ENCODE measurements at places on chromosomes 3 and 15. TPM values are rescaled to one million over a fixed set of nuclear protein-coding genes. Genes with fewer than 3 reads are reported as not detected.

DNA sequence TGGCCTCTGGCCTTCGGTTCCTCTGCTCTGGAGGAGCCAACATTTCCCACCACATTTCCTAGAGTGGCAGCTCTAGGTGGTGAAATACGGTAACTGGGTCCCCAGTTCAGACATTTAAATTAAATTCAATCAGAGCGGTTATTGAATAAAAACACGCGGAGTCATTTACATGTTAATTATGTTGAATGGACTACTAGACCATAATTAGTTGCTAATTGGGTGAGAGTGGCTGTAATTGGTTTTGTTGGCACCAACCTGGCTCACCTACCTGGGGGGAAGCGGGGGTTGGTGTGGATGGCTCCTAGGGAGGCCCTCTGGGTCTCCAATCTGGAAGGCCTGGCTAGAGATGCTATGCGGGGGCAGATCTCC, 12.7 kb downstream of the SEMA3F start:
- no peak for DNase-seq

DNA sequence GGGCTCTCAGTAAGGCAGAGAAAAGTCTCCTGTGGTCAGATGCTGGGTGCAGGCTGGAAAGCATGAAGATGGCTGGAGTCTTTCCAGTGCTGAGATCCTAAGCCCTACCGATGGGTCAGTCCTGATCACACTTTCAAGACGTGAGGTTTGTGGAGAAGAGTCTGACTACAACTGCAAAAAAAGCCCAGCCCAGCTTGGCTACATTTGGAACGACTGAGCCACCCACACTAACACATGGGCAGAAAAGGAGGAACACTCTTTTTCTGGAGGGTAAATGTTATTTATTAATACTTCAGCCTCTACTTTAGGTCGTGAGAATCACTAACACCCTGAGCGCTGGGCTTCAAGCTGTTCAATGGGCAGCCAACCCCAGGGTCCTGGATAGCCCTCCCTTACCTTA, 22.0 kb upstream of the C3orf22 start:
- DNase-seq: no peak

DNA sequence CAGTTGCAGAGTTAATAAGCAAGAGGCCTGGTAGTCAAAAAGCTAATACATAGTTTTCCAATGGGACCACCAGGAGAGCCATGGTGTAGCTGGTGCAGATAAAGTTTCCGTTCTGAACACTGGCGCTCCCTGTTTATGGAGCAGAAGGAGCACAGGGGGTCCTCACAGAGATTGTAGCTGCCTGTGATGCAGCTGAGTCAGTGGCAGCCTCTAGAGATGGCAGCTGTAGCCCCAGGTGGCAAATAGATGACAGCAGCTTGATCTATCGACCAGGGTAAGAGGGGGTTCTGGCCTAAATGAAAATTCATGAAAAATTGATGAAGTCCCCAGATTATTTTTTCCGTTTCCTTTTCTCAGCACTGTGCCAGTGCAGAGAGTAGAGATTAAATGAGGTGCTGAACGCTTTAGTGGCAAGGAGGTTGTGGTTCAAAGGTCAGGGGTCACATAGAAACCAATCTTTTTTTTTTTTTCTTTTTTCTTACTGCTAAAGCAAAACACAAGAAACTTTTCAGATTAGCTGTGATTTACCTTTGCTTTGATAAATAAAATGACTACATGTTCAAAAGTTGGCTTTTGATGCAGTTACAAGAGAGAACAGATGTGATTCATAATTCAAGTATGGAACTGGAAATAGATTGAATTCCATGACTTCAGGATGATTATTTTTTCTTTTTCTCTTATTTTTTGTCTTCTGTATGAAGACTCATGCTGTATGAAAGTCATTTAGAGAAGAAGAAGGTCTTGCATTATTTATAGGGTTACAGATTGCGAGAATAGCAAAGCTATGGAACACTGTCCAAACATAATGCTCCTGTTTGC, 63.3 kb downstream of the ROBO2 start:
- DNase-seq: no peak

DNA sequence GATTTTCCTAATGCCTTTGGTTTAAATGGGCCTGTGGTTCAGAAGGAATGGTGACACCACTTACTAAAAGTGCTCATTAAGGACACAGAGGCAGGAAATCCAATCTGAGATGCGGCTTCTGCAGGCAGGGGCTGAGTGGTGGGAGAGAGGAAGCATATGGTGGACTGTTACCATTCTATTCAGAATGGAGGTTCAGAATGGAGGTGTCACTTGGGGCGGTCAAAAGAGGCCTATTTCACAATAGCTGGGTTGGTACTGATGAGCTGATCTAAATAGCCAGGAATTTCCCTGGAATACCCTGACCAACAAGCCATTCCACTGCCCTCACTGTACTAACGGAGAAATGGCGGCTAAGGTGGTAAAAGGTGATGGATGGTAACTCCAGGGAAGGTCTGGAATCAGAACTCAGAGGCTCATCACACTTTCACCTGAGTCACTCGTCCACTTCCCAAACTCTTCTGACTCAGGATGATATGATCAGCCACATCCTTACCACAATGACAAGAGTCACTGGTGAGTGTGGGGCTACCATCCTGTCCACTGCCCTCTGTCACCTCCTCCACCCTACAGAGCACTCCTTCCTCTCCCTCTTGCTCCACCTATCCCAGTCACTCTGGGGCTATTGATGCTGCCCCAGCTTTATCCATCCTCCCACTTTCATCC, 15.7 kb downstream of the RFT1 start:
- DNase-seq: no peak

GRCh38 chr15:34364041-34364440, 3.0 kb downstream of the LPCAT4 start:
- peak; percentile 25 for DNase-seq

GRCh38 chr15:97728791-97729190, 231.7 kb upstream of the ARRDC4 start:
- no peak for DNase-seq

DNA sequence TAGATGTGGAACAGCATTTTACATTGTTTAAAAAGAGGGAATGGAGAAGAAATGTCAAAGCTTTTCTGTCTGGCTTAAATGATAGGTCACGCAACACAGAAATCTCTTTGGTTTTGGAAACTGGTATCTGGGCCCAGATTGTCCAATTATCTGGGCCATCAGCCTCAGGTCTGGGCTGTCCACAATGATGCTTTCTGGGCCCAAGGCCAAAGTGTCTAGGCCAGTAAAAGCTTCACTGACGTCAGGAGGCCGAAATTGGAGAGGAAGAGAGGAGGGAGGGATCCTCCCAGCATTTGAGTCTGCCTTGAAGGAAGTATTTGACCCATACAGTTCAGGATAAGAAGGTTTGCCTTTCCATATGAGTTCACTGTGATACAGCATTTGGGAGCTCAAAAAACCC, 60.7 kb upstream of the ALDH1A3 start:
- DNase-seq: no peak

DNA sequence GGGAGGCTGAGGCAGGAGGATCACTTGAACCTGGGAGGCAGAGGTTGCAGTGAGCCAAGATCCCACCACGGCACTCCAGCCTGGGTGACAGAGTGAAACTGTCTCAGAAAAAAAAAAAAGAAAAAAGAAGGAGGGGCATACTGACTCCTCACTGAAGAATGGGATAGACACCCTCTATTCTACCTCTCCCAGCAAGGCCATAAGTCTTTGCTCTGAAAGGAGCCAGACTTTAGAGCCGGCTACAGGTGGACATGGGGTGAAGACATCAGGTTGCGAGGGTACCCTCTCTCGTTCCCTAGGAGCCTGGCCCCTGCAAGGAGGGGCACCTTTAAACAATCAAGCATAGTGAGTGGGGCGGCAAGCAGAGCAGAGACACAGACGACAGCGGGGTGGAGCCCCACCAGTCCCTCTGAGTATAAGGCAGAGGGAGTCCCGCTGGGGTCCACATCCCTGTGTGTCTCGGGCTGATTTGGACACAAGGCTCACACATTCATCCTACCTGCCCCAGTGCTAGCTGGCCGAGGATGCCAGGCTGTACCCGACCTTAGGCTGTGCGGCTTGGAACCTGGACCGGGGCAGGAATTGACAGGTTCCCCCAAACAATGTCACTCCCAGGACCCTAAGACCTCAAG, 1.1 kb downstream of the GRAMD2A start:
- no peak for DNase-seq

- DNase-seq: no peak
These were observed 5.7 kb upstream of the ARL14 start for GRCh38 chr3:160671231-160671630.

DNA sequence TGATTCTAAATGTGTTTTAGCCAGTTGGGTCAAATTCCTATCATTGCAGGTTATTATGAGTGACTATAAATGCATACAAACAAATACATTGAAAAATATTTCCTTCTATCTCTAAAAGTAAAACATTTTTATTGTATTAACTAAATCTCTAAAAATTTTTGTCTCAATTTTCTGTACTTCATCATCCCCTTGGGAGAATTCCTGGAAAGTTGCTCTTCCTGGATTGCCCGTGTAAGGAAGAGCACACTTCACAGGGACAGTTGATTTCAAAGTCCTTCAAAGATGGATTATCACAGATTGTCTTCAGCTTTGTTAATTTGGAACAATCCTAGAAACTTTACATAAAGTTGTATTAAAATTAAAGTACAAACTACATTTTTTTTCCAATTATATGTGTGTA, 595.6 kb downstream of the ROBO1 start:
- no peak for DNase-seq

DNA sequence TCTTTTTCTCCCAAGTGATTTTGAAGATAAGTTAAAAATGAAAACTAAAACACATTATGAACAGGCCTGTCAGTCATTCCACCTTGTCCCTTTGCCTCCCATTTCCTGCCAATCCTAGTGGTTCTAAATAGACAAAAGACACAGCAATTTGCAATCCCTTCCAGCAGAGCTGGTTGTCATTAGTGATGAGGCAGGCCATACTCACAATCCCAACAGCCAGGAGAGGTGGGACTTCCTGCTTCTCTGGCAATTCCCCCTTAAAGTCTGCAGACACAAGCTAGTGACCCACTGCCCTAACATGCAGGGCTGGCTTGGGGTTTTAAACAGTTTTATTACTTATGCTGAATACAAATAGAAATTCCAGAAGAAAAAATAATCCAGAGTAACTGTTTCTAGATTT, 38.4 kb upstream of the RBP1 start:
- DNase-seq: no peak

DNA sequence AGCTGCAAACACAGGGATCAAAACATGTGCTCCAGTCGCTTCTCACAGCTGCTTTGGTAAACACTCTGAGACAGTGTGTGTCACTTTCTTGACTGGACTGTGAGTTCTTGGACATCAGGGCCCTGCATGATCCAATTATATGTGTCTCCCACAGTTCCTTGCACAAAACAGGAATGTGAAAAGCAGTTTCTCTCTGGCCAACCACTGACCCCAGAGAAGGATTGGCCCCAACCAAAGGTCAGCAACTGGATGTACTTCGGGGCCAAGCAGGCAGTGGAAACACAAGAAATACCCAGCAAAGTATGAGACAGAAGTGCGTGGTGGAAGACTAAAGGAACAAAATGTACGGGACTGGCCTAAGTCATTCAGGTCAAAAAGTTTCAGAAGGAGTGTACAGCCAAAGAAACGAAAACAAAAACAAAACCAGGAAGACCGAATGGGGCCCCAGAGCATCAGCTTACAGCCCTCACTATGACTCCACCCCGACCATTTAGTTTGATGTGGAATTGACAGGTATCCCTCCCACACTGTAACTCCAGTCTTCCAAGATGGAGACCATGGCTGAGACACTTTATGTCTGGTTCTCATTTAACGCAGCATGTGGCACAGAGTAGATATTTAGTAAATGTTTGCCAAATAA, 76.7 kb upstream of the LPP start:
- DNase-seq: no peak

- DNase-seq: no peak
These were observed 184.5 kb downstream of the FHIT start for GRCh38 chr3:61066800-61067199.

DNA sequence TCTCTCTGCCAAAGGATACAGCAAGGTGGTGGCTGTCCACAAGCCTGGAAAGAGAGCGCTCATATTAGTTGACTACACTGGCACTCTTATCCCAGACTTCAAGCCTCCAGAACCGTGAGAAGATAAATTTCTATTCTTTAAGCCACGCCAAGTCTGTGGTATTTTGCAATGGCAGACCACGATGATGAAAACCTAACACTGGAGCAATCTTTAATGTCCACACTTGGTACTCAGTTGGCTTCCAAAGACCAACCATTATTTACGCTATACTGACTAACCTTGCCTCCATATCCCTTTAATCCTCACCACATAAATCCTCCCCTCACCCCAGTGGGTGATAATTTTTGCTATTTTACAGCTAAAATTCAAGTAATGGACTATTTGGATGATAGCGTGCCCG, 16.9 kb upstream of the LACTB start:
- DNase-seq: no peak

DNA sequence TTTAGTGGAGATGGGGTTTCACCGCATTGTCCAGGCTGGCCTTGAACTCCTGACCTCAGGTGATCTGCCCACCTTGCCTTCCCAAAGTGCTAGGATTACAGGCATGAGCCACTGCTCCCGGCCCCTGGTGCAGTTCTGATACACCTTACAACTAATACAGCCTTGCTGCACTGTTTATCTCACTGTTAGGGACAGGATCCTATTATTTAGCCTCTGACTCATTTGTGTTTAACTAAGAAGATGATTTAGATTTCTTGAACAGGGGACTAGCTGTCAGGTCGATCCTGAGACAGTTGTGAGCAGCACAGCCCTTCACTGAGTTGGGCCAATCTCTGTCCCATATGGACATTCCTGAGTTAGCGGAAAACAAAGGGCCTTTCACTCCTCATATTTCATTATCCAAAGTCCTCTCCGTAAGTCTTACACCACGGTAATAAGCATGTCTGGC, 19.2 kb downstream of the GYG1 start:
- no peak for DNase-seq

DNA sequence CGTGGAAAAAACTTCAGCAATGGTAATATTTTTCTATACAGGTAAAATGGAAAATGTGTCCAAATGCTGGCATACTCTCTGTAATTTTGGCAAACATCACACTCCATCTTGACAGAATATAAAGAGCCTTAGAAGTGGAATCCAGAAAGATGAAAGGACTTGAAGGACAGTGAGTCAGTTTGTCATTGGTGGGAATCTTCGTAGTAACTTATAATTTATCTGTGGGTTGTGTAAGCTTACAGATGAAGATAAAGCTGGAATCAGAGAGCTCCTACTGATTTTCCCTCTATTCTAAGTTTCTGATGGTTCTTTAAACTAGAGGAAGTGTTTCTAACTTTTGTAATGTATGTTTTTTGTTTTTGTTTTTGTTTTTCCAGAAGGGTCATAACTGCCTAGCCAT, 8.7 kb upstream of the PDZRN3 start:
- DNase-seq: no peak

GRCh38 chr3:138378331-138378730, 30.0 kb downstream of the MRAS start:
- no peak for DNase-seq

- DNase-seq: no peak
These were observed 192.5 kb downstream of the RSL24D1 start for GRCh38 chr15:55003965-55004873.

- DNase-seq: no peak
These were observed 562.9 kb upstream of the KCNMB2 start for GRCh38 chr3:177973241-177973840.

The FBXL2 gene
- total RNA-seq: not detected

The SSUH2 gene
- not detected for total RNA-seq

The CD200R1 gene
- total RNA-seq: 30.1 TPM

The CFAP91 gene
- total RNA-seq: 0.58 TPM

The CPN2 gene
- not detected for total RNA-seq

The VPS33B gene
- total RNA-seq: 26.9 TPM

The ALS2CL gene
- total RNA-seq: 26.3 TPM

The DOCK3 gene
- total RNA-seq: 2.5 TPM

The LSAMP gene
- total RNA-seq: not detected

The ECE2 gene
- total RNA-seq: not detected

The GPR87 gene
- not detected for total RNA-seq

Data from CD4-positive, alpha-beta memory T cell (primary cell).